IPS-NIHi11 (cell line): ENCODE measurements at places on chromosomes 11 and 22.

- no peak for DNase-seq
These were observed 63.3 kb upstream of the PHF21B start for GRCh38 chr22:45073064-45073463.

GRCh38 chr22:18950141-18950540 is 14.0 kb upstream of the PRODH start:
- DNase-seq, result no peak

- DNase-seq, result no peak
These were observed 54.1 kb downstream of the PDHX start for GRCh38 chr11:34970480-34970879.

GRCh38 chr11:36436064-36436463 is 74.0 kb downstream of the TRAF6 start:
- DNase-seq, result no peak

- peak; percentile 56 for DNase-seq
These were observed 84.5 kb downstream of the CACNA1I start for GRCh38 chr22:39655004-39655579.

DNA sequence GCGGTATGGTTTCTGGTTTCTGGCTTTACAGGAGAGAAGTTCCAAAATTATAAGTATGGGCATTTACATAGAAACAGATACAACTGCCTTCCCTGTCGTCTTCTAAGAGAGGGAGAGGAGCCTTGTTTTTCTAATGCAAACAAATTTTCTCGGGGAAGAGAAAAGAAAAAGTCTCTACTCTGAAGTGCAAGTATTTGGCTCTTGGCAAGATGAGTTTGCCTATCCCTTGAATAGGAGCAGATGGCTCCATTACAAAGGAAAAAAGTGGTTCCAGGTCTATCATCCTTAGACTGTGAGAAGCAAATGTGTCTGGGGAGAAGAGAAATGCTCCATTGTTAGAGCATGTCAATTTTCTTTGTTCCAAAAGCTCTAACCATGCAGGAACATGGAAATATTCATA is 455.6 kb downstream of the BUD13 start:
- no peak for DNase-seq
